Endothelial cell (in vitro differentiated cells): ENCODE measurements at places on chromosomes 6 and 20.
A peak's percentile ranks its signal among the peaks of the same experiment; 100 is the strongest.

DNA sequence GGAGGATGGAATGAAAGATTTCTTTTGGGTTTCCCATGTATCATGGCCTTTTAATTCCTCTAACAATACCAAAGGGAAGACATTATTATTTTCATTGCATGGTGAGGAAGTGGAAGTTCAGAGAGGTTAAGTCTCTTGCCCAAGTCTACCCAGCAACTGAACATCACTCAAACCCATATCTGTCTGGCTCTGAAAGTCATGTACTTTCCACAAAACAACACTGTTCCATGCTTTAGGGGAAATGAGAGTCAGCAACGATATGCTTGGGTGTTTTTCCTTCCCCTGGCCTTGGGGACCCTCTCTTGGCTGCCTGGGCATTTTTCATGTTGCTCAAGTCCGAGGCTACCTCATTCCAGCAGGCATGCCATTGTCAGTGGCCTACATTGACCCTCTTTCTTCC, 118.8 kb downstream of the ADTRP start:
- no peak for DNase-seq

DNA sequence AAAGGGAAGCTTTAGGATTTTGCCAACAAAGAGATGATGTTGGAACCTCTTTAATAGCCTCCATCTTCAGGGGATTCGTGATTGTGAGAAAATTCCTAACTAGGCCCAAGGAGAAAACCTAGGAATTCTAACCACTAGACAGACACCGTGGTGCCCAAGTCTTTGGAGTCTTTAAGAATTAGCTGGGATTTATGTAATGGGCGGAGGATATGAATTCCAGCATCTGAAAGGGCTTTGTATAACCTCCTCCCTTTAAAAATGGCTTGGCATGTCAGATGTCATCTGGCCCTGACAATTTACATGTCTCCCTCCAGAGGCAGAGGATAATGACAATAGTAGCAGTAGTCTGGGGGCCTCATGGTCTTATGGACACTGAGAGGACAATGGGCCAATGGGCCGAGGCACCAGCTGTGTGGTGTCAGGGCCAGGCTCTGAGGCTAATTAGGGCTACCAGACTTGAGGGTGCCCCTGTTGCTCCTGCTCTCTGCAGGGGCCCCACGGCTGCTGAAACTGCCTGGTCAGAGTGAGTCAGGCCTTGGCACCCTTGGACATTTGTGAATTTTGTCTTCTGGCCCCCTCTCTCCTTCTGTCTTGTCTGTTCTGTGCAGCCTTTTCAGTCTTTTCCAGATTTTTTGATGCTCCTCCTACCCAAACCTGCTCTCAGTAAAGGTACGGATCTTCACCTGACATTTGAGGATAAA, 113.9 kb downstream of the EDN1 start:
- no peak for DNase-seq

- no peak for DNase-seq
Observed at GRCh38 chr20:10649797-10650160, 24.0 kb downstream of the JAG1 start.

- no peak for DNase-seq
Observed at GRCh38 chr6:12586721-12587480, 129.7 kb upstream of the PHACTR1 start.

DNA sequence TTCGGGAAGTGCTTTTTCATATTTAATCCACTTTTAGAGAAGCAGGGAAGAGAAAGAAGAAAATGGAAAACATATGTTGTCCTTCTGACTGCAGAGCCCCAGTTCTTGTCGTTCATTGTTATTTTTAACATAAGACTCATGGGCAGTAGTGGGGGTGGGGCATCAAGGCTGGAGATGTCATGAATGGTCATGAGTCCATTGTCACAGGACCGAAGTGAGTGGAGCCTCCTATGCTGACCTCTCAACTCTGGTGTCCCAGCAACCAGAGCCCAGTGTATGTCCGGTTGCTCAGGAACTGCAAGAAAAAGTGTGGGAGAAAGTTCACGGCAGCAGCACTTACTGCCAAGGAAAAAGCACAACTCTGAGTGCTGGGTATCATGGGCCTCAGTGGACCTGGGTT, 108.6 kb downstream of the BANF2 start:
- DNase-seq, result no peak

DNA sequence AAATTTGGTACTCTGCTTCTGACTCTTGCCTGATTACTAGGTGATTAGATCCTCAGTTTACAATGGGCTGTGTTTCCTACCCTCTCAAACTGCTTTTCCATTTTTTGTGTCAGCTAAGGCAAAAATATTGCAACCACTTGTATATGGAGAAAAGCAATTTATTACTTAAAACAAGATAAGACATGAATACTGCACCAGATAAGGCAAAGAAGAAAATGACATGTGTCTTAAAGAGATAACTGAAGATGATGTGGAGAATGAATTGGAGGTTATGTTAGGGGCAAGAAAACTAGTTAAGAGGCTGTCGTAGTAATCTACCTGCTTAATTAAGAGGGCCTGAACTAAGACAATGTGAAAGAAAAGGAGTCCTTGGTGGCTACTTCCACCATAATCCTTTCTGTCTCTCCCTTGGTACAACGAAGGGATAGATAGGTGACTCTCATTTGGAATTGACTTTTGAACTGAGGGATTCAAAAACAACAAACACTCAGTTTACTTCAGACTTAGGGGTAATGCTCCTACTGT, 16.3 kb upstream of the REV3L start:
- DNase-seq, result no peak

GRCh38 chr6:41058783-41059181, 5.8 kb downstream of the APOBEC2 start:
- no peak for DNase-seq

- DNase-seq, result no peak
Observed at GRCh38 chr20:38001981-38002380, 31.3 kb downstream of the TTI1 start.

DNA sequence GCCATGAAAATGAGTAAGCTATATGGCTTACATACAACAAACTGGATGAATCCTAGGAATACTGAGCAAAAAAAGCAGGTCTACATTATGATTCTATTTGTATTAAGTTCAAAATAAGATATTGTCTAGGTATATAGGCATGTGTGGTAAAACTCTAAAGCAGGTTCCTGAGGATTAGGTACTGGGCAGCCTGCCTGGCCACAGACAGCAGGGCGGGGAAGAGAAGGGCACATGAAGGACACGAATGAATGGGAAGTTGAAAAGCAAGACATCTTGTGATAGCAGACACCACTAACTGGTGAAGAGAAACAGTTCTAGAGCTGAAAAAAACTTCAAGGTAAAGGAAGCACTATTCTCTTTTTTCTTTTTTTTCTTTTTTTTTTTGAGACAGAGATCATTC, 72.6 kb upstream of the SLC4A11 start:
- DNase-seq, result no peak

DNA sequence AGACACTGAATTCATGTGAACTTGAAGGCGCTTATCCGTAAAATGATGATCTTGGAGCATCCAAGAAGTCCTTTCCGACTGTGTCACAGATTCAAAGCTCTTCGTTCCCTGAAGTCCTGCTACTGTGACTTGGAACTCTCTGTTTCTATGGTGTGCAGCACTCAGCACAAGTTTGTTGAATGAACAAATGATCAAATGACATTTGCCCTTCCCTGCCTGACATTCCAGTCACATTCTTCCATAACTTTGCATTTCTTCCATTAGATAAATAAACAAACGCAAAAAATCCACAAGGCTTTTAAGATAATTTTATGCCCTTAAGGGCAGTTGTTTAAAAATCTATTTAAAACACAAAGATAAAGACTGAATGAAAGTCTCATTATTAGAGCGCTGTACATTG, 39.9 kb downstream of the SGK1 start:
- no peak for DNase-seq

DNA sequence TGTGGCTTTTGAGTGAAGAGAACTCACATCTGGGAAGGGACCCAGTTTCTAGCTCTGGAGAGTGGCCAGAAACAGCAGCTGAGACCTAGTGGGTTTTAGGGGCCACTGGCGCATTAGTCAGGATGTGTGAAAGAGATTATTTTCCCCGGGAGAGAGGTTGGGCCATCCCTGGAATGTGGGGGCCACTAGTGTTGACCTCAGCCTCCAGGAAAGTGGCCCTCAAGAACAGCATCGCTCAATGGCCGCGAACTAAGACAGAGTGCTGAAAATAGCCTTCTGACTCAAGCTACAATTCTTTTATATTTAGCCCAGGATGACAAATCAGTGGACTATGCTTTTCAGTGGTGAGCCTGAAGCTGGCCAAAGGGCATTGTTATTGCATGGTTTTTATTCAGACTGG, 210.4 kb upstream of the RNF24 start:
- DNase-seq, result no peak

GRCh38 chr6:160161647-160161986, 40.0 kb downstream of the SLC22A1 start:
- no peak for DNase-seq

- no peak for DNase-seq
Observed at GRCh38 chr6:163314791-163315470, 99.6 kb upstream of the QKI start.

DNA sequence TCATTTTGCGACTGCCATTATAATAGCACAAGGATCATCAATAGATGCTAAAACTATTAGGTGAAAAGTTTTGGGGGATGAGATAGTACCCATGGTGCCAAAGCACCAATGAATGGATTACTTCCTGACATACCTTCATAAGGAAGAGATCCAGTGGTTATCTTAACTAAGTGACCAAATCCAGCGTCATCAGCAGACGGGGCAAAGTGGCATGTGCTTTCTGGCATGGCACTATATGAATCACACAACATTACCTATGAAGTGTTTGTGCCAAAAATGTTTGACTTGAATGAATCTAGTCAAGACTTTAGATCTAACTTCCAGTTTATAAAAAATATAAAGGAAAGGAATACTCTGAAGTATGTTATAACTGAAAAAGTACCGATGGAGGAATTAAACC, 10.8 kb downstream of the TRIM26 start:
- DNase-seq, result no peak

GRCh38 chr20:53176134-53176533, 204.0 kb downstream of the TSHZ2 start:
- no peak for DNase-seq

- no peak for DNase-seq
Observed at GRCh38 chr6:142671791-142672190, 273.2 kb downstream of the HIVEP2 start.

DNA sequence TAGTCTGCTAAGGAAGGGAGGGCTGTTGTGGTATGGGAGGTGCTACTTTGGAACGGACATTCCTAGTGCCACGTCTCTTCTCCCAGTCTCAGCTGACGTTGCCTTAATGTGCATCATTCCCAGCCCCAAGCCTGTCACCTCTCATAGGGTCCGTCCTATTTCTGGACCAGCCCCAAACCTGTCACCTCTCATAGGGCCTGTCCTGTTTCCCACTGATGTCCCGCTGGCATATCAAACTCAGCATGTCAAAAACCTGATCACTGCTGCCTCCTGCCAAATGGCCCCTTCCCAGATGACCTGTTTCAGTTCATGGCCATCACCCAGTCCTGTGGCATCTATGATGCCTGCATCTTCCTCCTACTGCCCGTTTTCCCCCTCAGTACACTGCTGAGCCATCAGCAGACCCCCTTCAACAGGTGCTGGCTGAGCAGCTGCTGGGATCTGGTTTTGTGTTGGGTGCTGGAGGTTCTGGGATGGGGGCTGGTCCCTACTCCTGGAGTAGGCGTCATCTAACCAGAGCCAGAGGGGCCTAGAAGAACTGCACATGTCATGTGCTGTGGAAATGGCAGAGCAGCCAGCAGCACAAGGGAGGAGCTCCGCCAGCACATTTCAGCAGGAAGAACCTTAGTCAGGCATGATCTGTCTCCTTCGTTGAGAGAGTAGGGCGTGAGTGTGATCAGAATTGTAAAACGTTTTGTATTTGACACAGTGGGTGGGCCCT, 3.3 kb downstream of the ENTPD6 start:
- DNase-seq, result no peak

DNA sequence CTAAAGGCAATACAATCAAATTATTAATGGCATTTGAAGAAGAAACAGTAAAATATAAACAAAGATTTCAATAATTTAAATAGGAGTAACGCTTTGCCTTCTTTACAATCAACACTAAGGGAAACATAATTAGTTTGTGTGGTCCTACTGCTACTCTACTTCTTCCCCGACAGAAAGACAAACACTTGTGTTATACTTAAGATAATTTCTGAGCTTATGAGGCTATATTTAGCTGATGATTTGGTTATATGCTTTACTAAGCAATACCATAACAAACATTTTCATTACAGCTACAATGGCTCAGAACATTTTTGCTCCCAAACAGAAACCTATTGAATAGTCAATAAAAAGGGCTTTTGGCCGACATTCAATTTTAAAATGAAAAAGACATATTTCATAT, 1217.2 kb upstream of the GJE1 start:
- DNase-seq, result no peak

GRCh38 chr20:8837396-8837795, 231.5 kb upstream of the PLCB4 start:
- no peak for DNase-seq

- no peak for DNase-seq
Observed at GRCh38 chr20:11436113-11436905, 481.4 kb upstream of the BTBD3 start.

GRCh38 chr20:36584018-36584481, 10.7 kb downstream of the TGIF2 start:
- no peak for DNase-seq

GRCh38 chr6:118875672-118876071, 18.3 kb upstream of the ASF1A start:
- DNase-seq, result no peak

GRCh38 chr20:48295445-48295903, 510.2 kb upstream of the SULF2 start:
- peak; percentile 18 for DNase-seq

GRCh38 chr20:58634521-58635278, 16.4 kb upstream of the STX16 start:
- no peak for DNase-seq

GRCh38 chr6:119552021-119552420, 202.5 kb upstream of the MAN1A1 start:
- no peak for DNase-seq

DNA sequence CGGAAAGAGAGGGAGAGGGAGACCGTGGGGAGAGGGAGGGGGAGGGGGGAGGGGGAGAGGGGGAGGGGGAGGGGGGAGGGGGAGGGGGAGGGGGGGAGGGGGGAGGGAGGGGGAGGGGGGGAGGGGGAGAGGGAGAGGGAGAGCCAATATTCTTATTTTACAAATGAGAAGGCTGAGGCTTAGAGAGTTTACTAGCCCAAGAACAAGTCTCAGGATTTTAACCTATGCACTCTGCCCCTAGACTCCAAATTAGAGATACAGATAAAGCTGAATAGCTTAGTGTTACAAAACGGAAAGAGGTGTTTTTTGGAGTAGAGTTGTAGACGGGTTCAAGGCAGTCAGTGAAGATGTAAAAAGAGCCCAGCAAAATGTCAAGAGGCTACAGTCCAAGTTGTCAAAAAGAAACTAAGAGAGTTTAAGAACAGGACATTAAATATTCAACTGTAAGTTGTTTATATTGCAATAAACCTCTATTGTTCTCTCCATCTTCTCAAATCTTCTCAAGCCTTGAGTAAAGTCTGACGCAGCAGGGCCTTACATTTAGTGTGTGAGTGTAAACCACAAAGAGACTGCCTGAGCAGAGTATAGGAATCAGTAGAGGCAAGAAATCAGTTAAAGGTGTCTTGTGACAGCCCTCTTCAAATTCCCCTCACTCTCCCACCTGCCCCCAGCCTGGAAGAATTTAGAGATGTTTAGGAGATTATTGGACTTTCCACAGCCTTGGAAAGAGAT, 34.9 kb upstream of the AKIRIN2 start:
- no peak for DNase-seq

GRCh38 chr20:63026582-63027165, 19.9 kb upstream of the BHLHE23 start:
- no peak for DNase-seq

GRCh38 chr6:121867095-121867494, 431.6 kb downstream of the GJA1 start:
- no peak for DNase-seq
